ENCODE measurements at places on chromosomes 5 and 9.
A peak's percentile ranks its signal among the peaks of the same experiment; 100 is the strongest.

GRCh38 chr5:21685522-21685921 is 1167.6 kb downstream of the CDH12 start:
- DNase-seq = no peak

DNA sequence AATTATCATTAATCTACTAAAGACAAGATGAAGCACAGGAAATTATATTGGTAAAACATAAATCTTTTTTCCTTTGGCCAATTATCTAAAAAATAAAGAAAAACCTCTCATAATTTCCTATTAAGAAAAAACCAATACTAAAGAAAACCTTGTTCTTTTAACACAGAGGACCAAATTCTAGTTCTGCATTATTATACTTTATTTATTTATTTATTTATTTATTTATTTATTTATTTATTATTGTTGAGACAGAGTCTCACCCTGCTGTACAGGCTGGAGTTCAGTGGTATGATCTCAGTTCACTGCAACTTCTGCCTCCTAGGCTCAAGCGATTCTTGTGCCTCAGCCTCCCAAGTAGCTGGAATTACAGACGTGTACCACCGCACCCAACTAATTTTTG is 377.8 kb upstream of the ADAMTS16 start:
- no peak for DNase-seq

- DNase-seq = no peak
Observed at GRCh38 chr5:162514116-162514515, 446.5 kb downstream of the GABRG2 start.

- no peak for DNase-seq
Observed at GRCh38 chr5:440401-441201, 2.4 kb upstream of the EXOC3 start.

DNA sequence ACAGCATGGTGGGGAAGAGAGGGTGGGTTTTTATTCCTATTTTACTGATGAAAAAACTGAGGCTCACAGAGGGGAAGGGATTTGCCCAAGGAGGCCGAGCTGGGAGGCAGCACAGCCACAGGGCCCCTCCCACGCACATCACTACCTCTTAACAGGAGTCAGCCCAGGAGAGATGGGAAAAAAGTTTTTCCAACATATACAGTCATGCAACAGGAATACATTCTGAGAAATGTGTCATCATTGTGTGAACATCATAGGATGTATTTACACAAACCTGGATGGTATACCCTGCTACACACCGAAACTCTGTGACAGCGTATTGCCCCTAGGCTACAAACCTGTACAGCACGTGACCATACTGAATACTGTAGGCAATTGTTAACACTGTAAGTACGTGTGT is 11.6 kb downstream of the TRAF1 start:
- DNase-seq = no peak

GRCh38 chr9:3608011-3608410 is 82.2 kb upstream of the RFX3 start:
- no peak for DNase-seq

DNA sequence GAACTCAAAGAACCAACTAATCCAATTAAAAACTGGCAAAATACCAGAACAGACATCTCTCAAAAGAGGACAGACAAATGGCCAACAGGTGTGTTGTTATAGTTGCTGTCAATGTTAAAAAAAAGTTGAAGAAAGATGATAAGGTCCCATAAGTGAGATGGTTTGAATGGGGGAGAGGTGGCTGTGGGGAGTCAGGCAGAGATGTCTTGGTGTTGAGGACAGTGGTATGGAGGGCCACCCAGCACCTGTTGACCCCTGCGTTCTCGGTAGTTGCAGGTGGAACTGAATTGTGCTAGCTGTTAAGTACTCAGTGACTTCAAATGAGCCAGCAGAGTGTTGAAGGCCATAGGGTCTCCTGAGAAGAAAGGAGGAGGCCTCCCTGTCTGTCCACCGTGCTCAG is 55.9 kb upstream of the PITX1 start:
- no peak for DNase-seq

- no peak for DNase-seq
Observed at GRCh38 chr5:71830681-71831539, 111.8 kb downstream of the CARTPT start.

- peak; percentile 93 for DNase-seq
Observed at GRCh38 chr9:2620919-2621721, 467 bp upstream of the VLDLR start.

GRCh38 chr5:109256486-109256885 is 153.3 kb downstream of the PJA2 start:
- no peak for DNase-seq

- DNase-seq = no peak
Observed at GRCh38 chr5:122165559-122166078, 36.3 kb downstream of the ZNF474 start.

DNA sequence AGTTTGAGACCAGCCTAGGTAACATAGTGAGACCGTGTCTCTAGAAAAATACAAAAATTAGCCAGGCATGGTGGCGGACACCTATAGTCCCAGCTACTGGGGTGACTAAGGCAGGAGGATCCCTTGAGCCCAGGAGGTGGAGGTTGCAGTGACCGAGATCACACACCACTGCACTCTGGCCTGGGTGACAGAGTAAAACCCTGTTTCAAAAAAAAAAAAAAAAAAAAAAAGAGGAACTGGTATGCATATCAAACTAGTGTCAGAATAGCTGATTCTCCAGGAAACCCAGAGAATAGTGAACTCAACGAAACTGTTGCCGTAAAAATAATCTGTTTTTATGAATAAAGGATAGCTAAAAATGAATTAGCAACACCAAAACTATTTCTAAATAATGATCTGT is 126.6 kb upstream of the BASP1 start:
- no peak for DNase-seq

DNA sequence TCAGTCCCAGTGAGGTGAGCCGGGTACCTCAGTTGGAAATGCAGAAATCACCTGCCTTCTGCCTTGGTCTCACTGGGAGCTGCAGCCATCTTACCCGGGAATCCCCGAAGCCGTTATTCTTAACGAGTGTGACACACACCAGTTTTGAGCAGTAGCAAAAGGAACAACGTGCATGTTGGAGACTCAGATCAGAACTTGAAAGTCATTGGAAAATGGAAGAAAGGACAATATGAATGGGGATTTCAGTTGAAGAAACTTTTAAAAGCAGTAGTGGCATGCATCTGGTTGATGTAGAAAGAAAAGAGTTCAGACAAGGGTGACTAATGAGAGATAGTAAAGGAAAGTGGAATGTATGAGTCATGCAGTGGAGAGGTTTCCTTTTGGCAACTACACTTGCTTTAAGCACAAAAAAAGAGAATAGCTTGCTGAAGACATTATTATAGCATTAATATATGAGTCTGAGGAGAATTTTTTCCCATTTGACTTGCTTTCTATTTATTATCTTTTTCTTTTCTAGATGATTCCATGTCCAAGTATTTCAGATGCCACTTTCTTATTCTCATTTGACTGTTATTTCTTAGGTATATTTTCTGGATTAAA is 44.4 kb upstream of the ANKDD1B start:
- no peak for DNase-seq

GRCh38 chr5:101590384-101590783 is 687.3 kb upstream of the ST8SIA4 start:
- DNase-seq = no peak

All from NCI-H1930 (cell line).